SW 1271 (cell line): ENCODE measurements at places on chromosomes 4 and X.

DNA sequence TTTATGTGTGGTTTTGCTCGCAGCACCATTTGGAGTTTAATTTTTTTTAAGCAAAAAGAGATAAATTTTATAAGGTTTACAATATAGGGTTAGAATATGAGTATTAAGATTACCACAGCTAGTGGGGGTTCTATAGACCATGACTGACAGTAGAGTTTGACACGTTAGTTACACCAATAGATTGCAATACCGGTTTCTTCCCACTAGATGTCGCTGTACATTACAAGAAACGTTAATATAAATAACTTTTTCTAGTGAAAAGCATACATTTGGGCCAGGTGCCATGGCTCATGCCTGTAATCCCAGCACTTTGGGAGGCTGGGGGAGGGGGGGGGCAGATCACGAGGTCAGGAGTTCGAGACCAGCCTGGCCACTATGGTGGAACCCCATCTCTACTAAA is 433.6 kb downstream of the MAGEB5 start:
- no peak for DNase-seq

DNA sequence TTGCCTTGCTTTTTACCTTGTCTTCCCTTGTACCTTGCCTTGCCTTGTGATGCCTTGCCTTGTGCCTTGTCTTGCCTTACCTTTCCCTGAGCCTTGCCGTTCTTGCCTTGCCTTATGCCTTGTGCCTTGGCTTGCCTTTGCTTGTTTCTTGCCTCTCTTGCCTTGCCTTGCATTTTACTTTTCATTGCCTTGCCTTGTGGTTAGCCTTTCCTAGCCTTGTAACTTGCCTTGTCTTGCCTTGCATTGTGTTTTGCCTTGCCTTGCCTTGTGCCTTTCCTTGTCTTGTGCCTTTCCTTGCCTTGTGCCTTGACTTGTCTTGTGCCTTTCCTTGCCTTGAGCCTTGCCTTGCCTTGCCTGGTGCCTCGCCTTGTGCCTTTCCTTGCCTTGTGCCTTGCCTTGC is 84.6 kb downstream of the TAB3 start:
- DNase-seq, result no peak

DNA sequence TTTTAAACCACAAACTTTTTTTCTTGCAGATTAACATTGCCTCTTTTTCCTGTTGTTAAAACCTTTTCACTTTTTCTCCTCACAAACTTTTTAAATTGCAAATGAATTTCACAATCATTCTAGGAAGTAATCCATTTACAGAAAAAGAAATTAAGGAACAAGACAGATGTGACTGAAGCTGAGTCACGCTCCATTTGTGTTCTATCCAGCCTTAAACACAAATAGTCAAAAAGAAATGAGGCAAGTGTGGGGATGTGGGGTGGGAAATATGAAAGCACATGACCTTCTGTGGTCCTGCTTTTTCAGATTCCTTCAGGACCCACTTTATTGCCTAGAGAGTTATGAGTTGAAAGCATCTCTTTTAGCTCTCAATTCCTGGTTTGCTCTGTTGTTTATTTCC is 197.0 kb downstream of the ADGRL3 start:
- DNase-seq, result no peak

GRCh38 chr4:48121180-48121579 is 12.9 kb downstream of the TXK start:
- no peak for DNase-seq

DNA sequence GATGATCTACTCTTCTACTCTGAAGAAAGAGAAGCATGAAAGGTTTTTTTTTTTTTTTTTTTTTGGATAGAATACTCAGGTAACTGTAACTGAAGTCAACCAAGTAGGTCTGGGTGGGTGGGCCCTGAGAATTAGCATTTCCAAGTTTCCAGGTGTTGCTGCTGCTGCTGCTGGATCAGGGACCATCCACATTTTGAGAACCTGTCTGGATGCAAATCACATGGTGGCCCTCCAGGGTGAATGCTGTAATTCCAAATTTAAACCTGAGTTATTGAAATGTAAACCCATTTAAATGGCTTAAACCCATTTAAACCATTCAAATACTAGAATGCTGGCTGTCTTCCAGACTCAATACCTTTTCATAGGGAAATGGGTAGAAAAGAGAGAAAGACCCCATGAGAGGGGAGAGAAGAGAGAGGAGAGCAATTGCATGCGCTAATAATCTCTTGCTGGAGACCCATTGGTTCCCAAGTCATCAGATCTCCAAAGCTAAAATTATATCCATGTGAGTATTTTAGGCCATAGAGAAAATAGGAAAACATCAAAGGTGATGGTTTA is 17.6 kb downstream of the SUPT20HL1 start:
- no peak for DNase-seq

GRCh38 chr4:21992330-21992729 is 43.8 kb upstream of the KCNIP4 start:
- DNase-seq, result no peak

DNA sequence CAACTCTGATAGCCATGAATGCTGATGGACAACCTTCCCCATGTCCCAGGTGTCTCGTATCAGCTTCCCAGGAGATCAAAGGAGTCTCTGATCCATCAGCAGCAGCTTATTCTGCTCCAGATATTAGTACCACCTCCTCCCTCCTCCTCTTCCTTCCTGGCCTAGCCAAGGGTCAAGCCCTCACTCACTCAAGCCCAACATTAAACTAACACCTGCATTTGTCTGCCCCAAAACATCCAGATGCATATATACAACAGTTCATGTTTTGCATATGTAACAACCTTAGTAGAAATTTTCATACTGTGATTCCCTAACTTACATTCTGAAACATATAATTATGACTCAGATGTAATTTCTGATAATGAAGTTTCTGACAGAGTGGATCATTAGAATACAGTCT is 29.9 kb downstream of the BCLAF3 start:
- DNase-seq, result no peak

GRCh38 chrX:140091125-140091886 is 126.0 kb upstream of the CXorf66 start:
- no peak for DNase-seq

GRCh38 chr4:139808381-139808807 is 142.8 kb downstream of the MGST2 start:
- no peak for DNase-seq

GRCh38 chr4:4289055-4289454 is 899 bp downstream of the LYAR start:
- DNase-seq, result no peak

- no peak for DNase-seq
These were observed 330.3 kb downstream of the TRAM1L1 start for GRCh38 chr4:116755051-116755450.

- no peak for DNase-seq
These were observed 136.5 kb upstream of the AADAT start for GRCh38 chr4:170226288-170226687.

GRCh38 chr4:41199788-41200187 is 14.6 kb downstream of the APBB2 start:
- DNase-seq, result no peak

- no peak for DNase-seq
These were observed 53.9 kb upstream of the RPS6KA3 start for GRCh38 chrX:20320461-20321159.

DNA sequence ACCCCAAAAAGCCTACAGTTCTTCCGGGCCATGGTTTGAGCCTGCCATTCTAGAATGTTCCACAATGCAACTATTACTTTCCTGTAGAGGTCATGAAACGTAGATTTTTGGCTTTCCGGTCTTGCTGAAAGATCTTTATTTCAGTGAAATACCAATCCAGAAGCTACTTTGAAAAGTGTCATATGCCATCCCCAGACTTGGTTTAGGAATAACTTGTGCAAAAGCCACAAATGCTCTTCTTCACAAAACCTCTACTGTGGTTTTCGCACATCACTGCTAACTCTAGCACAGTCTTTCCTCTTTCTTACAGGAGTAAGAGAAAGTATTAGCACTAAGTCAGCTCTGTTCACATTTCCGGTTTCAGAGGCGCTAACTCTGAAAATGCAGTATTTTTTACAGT is 12.7 kb upstream of the CD40LG start:
- DNase-seq, result no peak

DNA sequence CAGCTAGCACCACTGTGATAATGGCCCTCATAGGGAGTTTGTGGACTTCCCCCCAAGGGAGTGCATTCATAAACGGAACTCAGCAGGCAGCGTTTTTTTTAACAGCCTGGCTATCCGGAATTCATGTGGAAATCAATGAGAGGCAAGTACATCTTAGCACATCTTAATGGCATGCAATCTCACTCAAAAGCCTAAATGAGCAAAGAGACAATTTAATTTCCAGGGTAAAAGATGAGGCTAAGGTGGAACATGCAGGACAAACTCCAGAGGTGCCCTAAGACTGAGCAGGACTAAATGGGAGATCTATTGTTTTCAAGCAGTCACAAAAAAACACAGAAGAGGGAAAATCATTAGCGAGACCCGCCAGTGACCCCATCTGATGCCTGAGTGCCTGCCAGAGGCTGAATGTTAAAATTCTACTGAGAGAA is 243.5 kb upstream of the KCNIP4 start:
- DNase-seq, result no peak

DNA sequence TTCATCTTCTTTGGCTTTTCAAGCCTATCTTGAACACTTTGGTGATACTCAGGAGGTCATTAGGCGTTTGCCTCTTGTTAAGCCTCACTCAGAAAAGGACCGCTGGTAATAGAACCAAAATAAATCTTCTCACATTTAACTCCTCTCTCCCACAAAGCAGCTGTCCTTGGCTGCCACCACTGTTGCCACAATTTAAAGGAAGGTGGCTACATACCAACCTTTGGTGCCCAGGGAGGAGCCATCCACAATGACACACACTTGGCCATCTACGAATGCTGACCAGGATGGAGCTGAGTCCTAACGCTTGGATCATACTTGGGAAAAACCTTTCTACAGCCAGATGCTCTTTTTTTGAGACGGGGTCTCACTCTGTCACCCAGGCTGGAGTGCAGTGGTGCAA is 210.2 kb downstream of the HS6ST2 start:
- no peak for DNase-seq

DNA sequence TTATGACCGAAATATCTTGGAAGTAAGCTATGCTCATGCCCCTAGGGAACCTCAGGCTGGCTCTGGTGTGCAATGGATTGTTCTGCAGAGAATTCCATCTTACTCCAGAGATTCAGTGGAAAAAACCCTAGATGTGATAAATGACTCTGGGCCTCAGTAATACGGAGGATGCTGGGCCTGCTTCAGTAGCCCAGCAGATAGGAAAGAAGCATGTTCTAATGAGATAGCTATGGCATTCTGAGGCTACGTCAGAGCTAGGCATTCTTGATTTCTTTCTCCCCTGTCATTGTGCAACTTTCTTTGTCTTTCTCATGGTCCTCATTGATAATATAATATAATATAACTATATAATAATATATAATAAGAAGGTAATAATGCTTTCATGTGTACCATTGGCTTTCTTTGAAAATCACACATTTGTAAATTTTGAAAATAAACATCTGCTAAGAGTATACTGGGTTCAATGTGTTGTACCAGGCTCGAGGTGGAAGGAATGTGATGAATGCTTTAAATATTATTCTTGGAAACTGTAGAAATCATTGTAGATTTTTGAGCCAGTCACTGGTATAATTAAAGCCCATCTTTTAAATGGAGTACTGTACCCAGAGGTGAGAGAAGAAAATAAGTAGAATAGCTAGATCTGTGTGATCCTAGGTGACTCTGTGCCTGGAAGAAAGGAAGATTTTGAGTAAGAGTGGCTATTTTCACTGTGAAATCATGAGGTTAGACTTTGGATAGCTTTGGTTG is 152.0 kb downstream of the IL15 start:
- no peak for DNase-seq

DNA sequence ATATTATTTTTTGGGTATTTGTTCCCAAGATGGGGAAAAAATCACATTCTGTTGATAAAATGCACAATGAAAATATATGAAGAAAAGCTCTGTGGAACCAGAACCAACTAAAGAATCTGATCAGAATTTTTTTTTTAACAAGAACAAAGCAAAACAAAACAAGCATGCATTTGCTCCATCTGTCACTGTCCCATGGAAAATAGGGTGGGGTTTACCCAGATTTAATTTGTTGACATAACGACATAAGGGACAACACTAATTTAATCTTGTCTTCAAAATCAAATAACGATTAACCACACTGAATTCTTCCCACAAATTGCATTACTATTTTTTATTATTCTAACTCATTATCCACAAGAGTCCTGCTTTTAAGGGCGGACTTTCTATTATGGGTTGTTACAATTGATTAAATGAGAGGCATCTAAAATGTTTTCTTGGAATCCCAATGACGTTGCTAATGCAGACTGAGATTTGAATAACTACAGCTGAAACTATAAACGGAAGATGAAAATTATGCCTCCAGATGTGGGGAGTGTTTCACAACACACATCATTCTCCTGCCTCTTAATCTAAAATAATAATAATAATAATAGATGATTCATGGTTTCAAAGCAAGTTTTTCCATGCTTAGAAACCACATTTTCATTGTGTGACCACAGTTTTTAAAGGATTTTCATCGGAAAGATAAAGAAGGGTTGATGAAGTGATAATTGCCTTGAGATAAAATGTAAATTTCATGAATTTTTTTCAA is 307.0 kb upstream of the CPEB2 start:
- DNase-seq, result no peak

- no peak for DNase-seq
These were observed 81.1 kb downstream of the LRBA start for GRCh38 chr4:150934022-150934421.

DNA sequence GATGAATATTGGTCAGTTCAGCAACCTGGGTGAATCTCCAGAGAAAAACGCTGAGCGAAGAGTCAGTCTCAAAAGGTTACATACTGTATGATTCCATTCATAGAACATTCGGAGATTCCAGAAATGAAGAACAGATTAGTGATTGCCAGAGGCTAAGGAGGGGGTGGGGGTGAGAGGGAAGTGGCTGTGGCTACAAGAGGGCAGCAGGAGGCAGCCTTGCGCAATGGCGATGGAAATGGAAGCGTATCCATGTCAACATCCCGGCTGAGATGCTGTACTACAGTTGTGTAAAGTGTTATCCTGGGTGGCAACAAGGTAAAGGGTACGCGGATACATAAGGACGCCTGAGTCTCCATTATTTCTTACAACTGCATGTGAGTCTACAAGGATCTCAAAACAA is 18.0 kb downstream of the LYAR start:
- no peak for DNase-seq

GRCh38 chr4:157459785-157460184 is 239.3 kb downstream of the GRIA2 start:
- DNase-seq, result no peak
